ENCODE measurements at places on chromosomes 3 and 15.
A peak's percentile ranks its signal among the peaks of the same experiment; 100 is the strongest.

- peak; percentile 24 for DNase-seq
Measured at GRCh38 chr3:138898301-138898700, 48.6 kb downstream of the FOXL2 start.

DNA sequence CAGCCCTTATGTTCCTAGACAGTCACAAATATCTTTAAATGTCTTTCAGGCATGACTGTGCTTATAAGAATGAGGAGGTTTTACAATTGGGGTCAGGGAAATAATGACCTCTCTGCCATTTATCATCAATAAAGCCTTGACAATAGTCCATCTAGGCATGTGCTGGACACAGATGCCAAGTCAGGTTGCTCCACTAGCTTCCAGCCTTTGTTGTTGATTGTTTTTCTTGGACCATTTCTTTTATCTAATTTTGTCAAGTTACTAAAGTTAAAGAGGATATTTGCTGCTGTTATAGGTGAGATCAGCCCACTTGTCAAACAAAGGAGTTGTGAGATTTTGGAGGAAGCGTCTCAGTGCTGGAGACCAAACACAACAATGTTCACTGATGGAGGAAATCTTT lies 628.0 kb downstream of the ROBO2 start:
- no peak for DNase-seq

DNA sequence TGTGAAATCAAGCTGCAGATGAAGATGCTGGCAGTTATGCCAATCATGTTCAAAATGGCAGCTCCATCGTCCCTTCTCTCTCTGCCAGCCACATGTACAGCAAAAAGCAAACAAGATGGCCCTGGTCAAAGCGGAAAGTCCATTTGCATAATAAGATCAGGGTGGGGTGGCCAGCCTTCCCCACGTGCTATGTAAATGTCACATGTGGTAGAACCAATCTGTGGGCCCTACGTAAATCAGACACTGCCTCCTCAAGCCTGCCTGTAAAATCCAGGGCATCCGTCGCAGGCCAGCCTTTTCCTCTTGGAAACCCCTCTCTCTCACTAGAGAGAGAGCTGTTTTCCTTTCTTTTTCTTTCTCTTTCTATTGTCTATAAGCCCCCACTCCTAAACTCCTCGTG lies 243.5 kb upstream of the KBTBD8 start:
- no peak for DNase-seq

GRCh38 chr3:175716446-175716845 lies 857.3 kb downstream of the NAALADL2 start:
- DNase-seq, result peak; percentile 60
